HFFc6 (cell line): ENCODE measurements at places on chromosomes 12 and 14.

GRCh38 chr12:70948976-70949336, 28.4 kb upstream of the PTPRR start:
- H3K4me1 ChIP-seq, result no peaks in the 10 kb centered on the region
- H3K36me3 ChIP-seq, result 0 out of 2 replicates have a peak, but pooled peaks cover 4% of the 10 kb centered on the region
- no peak for DNase-seq
- no peaks in the 10 kb centered on the region for H3K27me3 ChIP-seq
- H3K27ac ChIP-seq, result no peak overlapping the region

GRCh38 chr12:132012919-132013568, 63.3 kb downstream of the EP400 start:
- no peak for DNase-seq
- peaks cover 45% of the 10 kb centered on the region for H3K36me3 ChIP-seq
- H3K27ac ChIP-seq, result no peak overlapping the region
- peaks cover 5% of the 10 kb centered on the region for H3K27me3 ChIP-seq

DNA sequence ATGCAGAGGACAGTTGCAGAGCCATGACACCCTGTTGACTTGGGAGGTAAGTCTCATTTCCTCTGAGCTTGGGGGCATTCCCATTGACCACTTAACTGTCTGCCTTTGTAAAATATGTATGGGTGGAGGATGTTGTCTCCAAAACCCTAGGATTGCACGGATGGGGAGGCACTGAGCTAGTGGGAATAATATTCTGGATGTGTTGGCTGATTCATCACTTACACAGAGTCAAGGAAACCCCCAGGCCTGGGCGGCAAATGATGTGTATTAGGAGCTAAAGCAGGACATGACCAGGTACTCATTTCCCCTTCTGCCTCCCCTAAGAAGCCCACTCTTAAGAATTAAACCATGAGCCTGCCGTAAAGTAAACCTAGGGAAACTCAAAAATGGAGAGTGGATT, 319.4 kb downstream of the VRK1 start:
- H3K4me3 ChIP-seq, result no peak overlapping the region
- no peak for DNase-seq
- no peaks in the 10 kb centered on the region for H3K36me3 ChIP-seq
- H3K27me3 ChIP-seq, result no peaks in the 10 kb centered on the region; the same call in 1 of the 2 replicates
- H3K4me1 ChIP-seq, result peaks cover 34% of the 10 kb centered on the region; the same call in 1 of the 2 replicates

DNA sequence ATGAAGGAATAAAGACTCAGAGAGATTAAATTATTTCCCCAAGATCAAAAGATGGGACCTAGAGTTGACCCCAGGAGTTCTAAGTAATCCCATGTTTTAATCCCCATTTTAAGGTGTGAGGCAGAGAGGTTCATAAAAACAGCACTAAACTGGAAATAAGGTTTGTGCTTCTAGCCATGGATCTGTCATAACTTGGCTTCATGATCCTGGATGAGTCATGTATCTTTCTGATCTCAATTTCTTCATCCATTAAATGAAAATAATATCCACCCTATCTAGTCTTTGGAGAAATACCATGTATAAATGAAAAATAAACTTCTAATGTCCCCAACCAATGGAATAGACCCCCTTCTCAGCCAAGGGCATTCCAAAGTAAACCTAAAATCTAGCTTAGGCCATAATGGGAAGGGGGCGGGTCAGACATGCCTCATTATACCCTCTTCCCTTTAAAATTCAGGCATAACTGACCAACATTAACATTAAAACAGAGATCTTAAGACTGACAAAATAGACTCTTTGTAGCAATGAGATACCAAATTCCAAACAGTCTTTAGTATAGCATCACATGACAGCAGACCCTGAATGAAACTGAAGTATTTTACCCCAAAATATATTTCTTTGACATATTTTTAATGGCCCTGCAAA, 47.8 kb downstream of the SLC41A2 start:
- H3K4me1 ChIP-seq, result peaks cover 9% of the 10 kb centered on the region
- H3K36me3 ChIP-seq, result no peaks in the 10 kb centered on the region
- no peak overlapping the region for H3K27ac ChIP-seq
- peak; percentile 16 for DNase-seq
- H3K4me3 ChIP-seq, result no peak overlapping the region

GRCh38 chr12:26434299-26435068, 239.1 kb downstream of the SSPN start:
- no peak overlapping the region for H3K27ac ChIP-seq
- no peak overlapping the region for H3K4me3 ChIP-seq
- H3K36me3 ChIP-seq, result no peaks in the 10 kb centered on the region
- H3K4me1 ChIP-seq, result peaks cover under 1% of the 10 kb centered on the region; the same call in 1 of the 2 replicates
- DNase-seq, result peak; percentile 69
- H3K27me3 ChIP-seq, result no peaks in the 10 kb centered on the region
